ENCODE measurements at places on chromosomes 1 and 21.

DNA sequence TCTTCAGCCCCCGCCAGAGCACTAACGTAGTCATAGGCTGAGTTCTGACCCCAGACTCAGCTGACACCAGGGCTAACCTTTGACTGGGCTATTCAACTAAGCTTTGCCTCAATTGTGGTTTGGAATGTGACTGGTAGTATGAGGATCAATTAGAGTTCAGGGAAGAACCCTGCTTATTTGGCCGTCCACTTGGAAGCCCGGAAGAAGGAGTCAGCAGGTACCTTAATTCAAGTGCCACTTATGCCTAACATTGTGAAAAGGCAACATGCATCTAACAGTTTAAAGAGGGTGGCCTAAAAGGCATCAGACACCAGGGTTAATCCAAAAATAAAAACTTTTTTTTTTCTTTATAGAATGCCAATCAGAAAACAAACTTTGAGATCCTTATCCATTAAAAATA, 92.3 kb downstream of the BEND5 start:
- DNase-seq: no peak

- no peak for DNase-seq
These were observed 124.3 kb downstream of the CENPF start for GRCh38 chr1:214727274-214727673.

- DNase-seq: no peak
These were observed 108.8 kb downstream of the SYF2 start for GRCh38 chr1:25123551-25123950.

- DNase-seq: no peak
These were observed 40.1 kb downstream of the TLR5 start for GRCh38 chr1:223102797-223103533.

- DNase-seq: no peak
These were observed 59.3 kb upstream of the GNG12 start for GRCh38 chr1:67892476-67893125.

GRCh38 chr1:247358920-247359319, 27.3 kb upstream of the ZNF496 start:
- peak; percentile 9 for DNase-seq

DNA sequence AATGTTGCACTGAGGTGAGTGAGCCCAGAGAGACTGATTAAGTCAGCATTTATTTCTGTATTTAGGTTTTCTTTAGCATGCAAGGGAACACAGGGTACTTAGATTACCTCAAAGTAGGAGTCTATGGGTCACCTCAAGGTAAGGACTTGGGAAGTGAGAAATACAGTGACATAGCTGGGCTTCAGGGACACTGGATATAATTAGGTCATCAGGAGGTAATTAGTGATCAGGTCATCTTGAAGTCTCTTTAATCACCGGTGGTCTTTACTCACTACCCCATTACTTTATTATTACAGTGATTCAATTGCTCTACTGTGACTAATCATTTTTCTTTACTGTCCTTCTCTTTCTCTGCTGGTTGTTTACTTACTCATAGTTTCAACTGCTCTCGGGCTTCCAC, 59.9 kb upstream of the KCNK1 start:
- DNase-seq: no peak

DNA sequence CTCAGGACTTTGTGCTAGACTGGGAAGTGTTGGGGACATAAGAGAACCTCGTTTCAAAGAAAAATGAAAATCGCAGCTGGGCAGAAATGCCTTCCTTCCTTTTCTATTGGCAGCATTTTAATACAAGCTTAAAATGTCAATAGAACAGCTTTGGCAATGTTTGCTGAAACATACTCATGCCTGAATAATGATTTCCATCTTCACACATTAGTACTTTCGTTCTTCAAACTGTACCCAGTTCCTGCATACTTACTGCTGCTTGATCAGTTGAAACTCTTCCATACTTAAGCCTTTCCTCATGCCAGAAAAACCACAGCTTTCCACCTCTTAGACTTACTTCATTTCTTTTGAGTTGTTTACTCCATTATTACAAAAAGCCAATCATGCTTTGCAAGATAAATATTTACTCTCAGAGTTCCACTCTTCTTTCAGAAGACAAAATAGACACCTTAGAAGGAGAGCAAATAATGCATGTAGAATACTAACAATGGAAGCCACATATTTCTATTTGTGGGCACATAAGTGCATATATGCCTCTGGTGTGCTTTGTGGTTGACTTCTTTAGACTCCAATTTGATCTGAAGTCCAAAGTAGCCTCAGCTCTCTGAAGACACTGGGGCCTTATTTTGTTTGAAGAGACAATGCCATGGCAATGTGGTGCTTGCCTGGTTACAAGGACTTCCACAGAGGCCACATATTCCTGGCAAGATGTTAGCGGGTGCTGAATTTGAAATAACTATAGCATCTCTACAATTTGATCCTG, 22.7 kb upstream of the CD55 start:
- DNase-seq: no peak

- DNase-seq: no peak
These were observed 8.3 kb downstream of the PADI1 start for GRCh38 chr1:17213148-17213781.

GRCh38 chr1:228279011-228279721, 71.3 kb downstream of the OBSCN start:
- DNase-seq: no peak

GRCh38 chr1:32272557-32273390, 19.1 kb upstream of the HDAC1 start:
- peak; percentile 53 for DNase-seq

GRCh38 chr21:31732597-31733550, 956 bp upstream of the SCAF4 start:
- DNase-seq: peak; percentile 8

DNA sequence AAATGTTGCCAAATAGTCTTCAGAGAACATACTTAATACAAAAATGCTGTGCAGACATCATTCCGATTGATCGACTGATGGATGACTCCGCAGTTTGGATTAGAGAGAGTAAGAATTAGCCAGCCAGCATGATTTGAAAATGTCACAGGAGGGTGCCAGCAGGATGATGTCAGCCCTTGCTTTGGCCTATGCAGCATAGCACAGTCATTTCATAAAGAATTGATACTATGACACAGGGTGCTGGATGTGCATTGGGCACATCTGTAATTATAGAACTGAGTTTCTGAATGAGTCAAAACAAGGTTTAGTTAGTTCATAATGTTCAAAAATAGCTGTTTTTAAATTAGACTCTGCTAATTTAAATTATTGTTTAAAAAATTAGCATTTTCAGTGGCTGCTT, 21.6 kb upstream of the TRAF5 start:
- DNase-seq: no peak

- no peak for DNase-seq
These were observed 37.8 kb upstream of the DOCK7 start for GRCh38 chr1:62726011-62726442.

GRCh38 chr1:234697015-234697414, 87.0 kb upstream of the IRF2BP2 start:
- DNase-seq: no peak

DNA sequence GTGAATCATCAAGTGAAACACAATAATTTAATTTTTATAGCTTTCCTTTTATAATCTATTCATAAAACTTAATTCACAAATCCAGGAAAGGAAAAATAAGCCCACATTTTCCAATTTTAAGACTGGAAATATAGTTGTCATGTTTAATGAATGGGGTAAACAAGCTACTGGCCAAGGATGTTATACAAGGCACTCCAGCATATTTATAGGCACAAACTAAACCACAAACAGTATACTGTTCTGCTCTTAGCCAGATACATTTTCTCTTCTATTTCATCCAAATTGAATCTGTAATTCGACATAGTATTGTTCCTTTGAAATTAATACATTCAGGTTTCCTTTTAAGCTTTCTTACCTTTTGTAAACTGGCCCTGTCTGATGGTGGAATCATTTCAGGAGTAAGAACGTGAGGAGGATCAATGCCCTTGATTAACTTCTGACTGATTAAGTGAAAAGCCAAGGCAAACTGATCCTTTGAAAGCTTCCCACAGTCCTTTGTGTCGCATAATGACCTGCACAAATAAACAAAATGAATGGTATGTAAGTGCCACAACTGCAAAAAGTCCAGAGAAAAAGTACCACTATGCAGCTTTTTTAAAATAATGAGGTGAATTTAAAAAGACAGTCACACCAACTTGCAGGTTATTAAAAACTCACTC, 74.4 kb downstream of the EPS15 start:
- DNase-seq: no peak

DNA sequence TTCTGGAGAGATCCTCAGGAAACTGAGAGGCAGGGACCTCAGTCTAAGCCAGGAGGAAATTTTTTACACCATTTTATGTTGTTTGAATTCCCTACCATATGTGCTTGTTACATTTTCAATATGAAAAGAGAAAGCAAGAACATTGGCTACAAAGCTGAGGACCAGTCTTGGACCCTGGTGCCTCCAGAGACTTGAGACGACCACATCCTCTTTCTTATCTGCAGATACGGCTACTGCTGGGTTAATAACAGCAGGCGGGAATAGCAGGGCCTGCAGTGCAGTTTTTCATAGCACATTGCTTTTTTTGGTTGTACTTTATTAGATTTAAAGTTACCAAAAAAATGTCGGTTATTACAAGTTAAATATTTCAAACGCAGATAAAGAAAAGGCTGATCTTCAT, 3.9 kb downstream of the KDM4A start:
- DNase-seq: no peak

DNA sequence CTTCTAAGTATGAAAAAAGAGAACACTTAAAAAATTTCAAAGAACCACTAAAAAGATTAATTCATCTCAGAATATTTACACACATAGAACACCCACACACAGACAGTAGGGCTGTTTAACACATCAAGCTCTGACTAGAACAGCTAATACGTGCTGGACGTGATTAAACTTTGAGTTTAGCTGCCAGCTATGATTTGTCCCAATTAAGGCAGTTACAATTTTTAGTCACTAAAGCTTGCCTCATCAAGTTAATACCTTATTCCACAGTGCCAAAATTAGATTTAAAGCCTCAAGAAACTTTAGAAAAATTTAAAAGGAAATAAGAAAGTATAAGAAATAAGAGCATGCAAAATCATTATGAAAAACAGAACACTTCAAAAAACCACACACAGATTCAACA, 18.9 kb downstream of the SLC16A1 start:
- no peak for DNase-seq

GRCh38 chr1:150902346-150902745, 15.4 kb downstream of the CTXND2 start:
- DNase-seq: no peak

DNA sequence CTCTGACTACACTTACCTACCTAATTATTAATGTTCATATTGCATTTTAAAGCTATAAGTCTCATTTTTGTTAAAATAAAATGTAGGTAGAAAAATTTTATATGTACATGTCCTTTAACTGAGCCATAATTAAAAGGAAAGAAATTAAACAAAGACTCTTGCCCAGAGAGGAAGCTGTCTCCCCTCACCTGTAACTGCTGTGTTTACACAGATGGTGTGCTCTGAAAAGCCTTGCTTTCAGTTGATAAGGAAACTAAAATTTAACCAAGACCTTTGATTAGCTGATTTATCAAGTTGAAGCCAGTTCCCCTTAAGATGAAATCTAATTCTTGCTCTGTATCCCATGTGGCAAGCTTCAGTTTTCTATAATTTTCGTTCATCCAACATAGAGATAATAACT, 213.5 kb downstream of the LYPLAL1 start:
- DNase-seq: no peak

- DNase-seq: no peak
These were observed 103.3 kb downstream of the DIRAS3 start for GRCh38 chr1:67947114-67947513.

DNA sequence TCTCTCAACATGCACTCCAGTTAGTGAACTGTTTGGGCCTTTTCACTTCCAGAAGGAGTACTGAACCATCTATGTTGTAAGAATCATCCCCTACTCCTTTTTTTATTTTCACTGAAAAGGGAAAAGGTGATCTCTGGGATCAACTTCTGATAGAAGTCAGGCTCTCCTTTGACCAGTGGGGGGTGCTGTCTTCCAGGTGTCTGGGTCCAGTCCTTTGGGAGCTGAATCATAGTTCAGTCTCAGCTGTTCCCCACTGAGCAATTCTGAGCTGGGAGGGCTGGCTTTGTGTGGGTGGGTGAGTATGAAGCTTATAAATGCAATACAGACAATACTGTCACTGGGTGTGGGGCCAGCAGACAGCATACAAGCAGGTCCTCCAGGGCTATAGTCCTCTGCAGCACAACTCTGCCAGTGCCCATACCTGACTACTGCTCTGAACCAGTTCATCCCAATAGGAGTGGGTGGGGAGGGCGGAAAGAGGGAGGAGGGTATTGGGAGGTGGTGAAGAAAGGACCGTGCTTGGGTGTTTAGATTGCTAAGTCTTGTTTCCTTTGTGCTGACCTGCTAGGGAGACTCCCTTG, 12.5 kb upstream of the SARS1 start:
- DNase-seq: peak; percentile 24

GRCh38 chr21:42748620-42749176, 95.3 kb downstream of the PDE9A start:
- no peak for DNase-seq

GRCh38 chr1:108504447-108504846, 54.3 kb downstream of the NBPF6 start:
- no peak for DNase-seq

GRCh38 chr1:161342177-161342576, 25.5 kb downstream of the CFAP126 start:
- DNase-seq: no peak

- no peak for DNase-seq
These were observed 13.5 kb downstream of the ZYG11A start for GRCh38 chr1:52856026-52856425.
